ENCODE measurements at places on chromosomes 1 and 21. TPM values are rescaled to one million over a fixed set of nuclear protein-coding genes. Genes with fewer than 3 reads are reported as not detected.

- H3K27me3 ChIP-seq = no peaks in the 10 kb centered on the region
- H3K36me3 ChIP-seq = no peaks in the 10 kb centered on the region
- H3K4me3 ChIP-seq = no peak overlapping the region
- H3K4me1 ChIP-seq = peaks cover 76% of the 10 kb centered on the region
Observed at GRCh38 chr1:67838180-67838910, 5.1 kb upstream of the GNG12 start.

DNA sequence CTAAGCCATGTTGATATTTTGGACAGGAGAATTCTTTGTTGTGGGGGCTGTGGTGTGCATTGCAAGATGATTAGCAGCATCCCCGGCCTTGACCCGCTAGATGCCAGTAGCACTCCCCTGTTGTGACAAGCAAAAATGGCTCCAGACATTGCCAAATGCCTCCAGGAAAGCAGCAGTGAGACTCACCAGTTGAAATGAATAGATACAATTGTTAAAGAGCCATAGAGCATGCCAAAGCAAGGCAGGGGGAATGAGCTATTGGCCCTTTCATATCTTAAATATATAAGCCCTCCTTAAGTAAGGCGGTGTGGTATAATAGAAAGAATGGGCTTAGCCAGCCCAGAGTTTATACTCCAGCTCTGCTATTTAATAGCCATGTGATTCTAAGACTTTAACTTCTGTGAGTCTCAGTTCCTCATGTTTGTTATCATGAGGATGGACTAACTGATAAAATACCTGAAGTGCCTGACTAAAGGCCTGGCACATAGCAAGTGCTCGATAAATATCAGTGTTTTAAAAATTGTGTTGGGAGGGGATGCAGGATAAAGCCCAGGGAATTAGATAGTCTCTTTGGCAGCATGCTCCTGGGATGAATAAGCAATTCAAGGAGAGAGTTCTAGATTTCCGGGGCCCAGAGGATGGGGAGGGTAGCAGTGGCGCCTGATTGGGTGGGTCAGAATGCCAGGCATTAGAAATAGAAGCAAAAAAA, 21.1 kb upstream of the RGS4 start:
- no peak overlapping the region for H3K4me3 ChIP-seq
- peaks cover 1% of the 10 kb centered on the region for H3K27me3 ChIP-seq
- no peaks in the 10 kb centered on the region for H3K36me3 ChIP-seq
- H3K27ac ChIP-seq = peak overlapping the region; percentile 22

GRCh38 chr1:200971955-200972711, 51.4 kb downstream of the KIF21B start:
- H3K4me3 ChIP-seq = no peak overlapping the region
- H3K4me1 ChIP-seq = no peaks in the 10 kb centered on the region
- DNase-seq = peak; percentile 28
- no peaks in the 10 kb centered on the region for H3K36me3 ChIP-seq
- peaks cover 34% of the 10 kb centered on the region for H3K27me3 ChIP-seq

DNA sequence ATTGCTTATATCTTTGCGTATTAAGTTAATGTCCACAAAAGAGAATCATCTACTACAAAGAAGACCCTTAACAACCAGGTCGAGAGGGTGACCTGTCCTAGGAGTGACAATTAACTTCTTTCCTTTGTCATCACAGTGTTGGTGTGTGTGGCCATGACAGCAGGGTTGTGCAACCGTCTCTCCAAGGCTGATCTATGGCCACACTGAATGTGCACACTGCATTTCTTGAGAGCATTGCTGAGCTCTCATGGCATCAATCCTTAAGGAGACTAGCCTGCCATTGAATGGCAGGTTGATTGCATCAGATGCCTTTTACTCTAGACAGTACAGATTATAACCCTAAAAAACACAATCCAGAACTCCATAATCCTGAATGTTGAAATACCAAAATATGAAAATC, 86.5 kb upstream of the OLFM3 start:
- no peaks in the 10 kb centered on the region for H3K4me1 ChIP-seq
- DNase-seq = no peak
- H3K27me3 ChIP-seq = no peaks in the 10 kb centered on the region
- no peak overlapping the region for H3K27ac ChIP-seq
- H3K36me3 ChIP-seq = 0 out of 2 replicates have a peak, but pooled peaks cover 5% of the 10 kb centered on the region
- H3K4me3 ChIP-seq = no peak overlapping the region

GRCh38 chr21:17708522-17709265, 96.0 kb upstream of the BTG3 start:
- no peak overlapping the region for H3K4me3 ChIP-seq
- peaks cover 29% of the 10 kb centered on the region for H3K36me3 ChIP-seq
- H3K27me3 ChIP-seq = no peaks in the 10 kb centered on the region
- peaks cover 32% of the 10 kb centered on the region for H3K4me1 ChIP-seq

DNA sequence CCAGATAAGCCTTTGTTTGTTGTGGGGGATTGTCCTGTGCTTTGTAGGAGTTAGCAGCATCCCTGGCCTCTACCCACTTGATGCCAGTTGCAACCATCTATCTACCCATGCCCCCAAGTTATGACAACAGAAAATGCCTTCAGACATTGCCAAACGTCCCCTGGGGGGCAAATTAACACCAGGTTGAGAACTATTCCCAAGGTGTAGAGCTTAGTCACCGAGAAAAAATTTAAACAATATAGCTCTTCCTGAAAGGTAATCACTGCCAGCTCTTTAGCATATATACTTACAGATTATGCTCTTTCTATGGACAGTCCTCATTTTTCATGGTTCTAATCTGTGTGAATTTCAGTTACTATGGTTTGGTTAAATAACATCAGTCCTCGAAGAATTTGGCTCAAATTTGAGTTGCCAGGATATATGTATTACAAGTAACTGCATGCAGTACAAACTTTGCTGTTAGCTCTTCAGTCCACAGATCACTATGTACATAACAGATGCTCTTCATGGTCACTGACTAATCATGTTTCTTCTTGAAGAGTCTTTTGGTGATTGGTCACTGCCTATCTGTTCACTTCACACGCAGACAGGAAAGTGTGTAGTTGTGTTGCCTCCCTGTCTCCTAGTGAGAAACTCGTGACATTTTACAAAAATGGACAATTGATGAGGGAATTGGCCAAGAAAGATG, 25.2 kb downstream of the MAPKAPK2 start:
- 0 out of 2 replicates have a peak, but pooled peaks cover 5% of the 10 kb centered on the region for H3K36me3 ChIP-seq
- H3K4me3 ChIP-seq = no peak overlapping the region
- H3K4me1 ChIP-seq = peaks cover 91% of the 10 kb centered on the region
- no peaks in the 10 kb centered on the region for H3K27me3 ChIP-seq
- H3K27ac ChIP-seq = peak overlapping the region; percentile 71
- peak; percentile 55 for DNase-seq

DNA sequence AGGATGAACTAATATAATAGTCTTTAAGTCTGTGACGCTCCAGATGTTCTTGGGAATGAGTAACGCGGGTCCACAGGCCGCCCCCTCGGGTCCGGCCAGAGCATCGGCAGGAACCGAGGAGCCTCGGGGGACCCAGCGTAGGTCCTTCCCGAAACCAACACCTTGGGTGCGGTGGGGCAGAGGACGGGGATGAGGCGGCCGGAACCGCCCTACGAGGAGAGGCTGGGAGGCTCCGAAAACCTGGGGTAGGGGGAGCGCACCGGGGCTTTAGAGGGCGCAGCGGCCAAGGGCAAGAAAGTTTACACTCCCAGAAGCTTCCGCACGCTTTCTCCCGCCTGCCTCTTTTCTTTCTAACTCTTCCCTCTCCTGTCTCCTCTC, 7.1 kb downstream of the DMRTA2 start:
- DNase-seq = no peak
- no peaks in the 10 kb centered on the region for H3K36me3 ChIP-seq
- peaks cover 64% of the 10 kb centered on the region for H3K27me3 ChIP-seq
- H3K4me1 ChIP-seq = peaks cover 11% of the 10 kb centered on the region
- no peak overlapping the region for H3K27ac ChIP-seq
- H3K4me3 ChIP-seq = no peak overlapping the region

DNA sequence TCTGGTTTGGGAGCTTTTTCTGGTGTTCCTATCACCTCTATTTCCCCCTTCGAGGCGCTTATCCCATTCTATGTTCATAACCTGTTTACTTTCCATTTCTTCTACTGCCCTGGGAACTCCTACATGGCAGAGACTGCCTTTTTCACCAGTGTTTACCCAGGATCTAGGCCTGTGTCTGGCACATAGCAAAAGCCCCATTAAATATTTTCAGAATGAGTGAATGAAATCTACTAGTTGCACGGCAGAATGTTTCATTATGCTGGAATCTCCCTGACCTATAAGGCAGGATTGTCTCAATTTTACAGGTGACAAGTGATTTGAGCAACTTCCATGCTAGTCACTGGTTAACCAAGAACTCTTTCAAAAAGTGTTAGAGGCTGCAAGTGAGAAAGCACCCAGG, 70.1 kb downstream of the PGM1 start:
- H3K4me3 ChIP-seq = peak overlapping the region; percentile 77
- no peaks in the 10 kb centered on the region for H3K27me3 ChIP-seq
- peaks cover 40% of the 10 kb centered on the region for H3K4me1 ChIP-seq
- peaks cover 44% of the 10 kb centered on the region for H3K36me3 ChIP-seq
- peak overlapping the region; percentile 96 for H3K27ac ChIP-seq
- peak; percentile 67 for DNase-seq

DNA sequence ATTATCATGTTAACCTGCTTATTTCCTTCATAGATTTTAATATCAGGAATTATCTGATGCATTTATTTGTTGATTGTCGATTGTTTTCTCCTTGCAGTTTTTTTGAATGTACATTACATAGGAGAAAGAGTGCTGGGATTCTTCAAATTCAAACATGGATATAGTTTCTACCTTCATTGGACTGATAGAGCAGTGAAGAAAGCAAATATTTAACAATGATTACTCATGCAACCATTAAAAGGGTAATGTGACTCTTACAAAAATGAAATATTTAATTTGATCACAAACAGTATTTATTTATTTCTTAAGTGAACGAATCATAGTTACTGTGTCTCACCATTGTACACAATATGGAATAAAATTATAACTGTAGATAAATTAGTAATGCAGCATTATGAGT, 350.9 kb downstream of the BRINP3 start:
- no peaks in the 10 kb centered on the region for H3K36me3 ChIP-seq
- no peak for DNase-seq
- no peak overlapping the region for H3K4me3 ChIP-seq
- no peaks in the 10 kb centered on the region for H3K4me1 ChIP-seq
- H3K27ac ChIP-seq = no peak overlapping the region

DNA sequence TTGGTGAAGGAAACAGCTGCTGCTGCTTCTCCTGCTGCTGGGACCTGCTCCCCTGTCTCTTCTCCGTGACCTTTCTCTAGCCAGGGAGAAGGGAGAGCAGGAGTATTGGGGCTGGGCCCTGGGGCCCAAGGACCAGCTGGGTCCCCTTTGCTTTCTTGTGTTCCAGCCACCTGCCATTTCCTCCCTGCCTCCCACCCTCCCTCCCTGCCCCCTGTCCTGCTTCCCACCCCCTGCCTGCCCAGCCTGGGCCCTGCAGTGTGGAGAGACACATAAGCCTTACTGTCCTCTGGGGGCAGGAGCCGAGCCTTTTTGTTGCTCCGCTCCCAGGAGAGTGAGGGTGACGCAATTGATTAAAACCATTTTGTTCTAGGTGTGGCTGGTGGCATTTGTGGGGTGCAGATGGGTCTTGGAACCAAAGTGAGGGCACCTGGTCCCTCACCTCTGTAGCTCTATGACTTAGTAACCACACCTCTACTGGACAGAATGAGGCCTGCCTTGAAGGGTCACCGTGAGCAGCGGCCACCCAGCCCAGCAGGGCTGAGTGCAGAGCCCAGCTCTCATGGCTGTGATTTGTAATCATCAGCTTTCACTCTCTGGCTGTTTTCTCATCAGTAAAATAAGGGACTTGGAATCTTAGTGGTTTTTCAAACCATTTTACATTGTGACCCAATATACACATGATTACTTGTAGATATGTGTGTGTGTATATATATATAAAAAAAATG, 13.9 kb upstream of the TMEM222 start:
- no peak overlapping the region for H3K27ac ChIP-seq
- no peak for DNase-seq
- H3K4me3 ChIP-seq = no peak overlapping the region
- H3K27me3 ChIP-seq = no peaks in the 10 kb centered on the region

- no peak overlapping the region for H3K27ac ChIP-seq
- H3K4me1 ChIP-seq = no peaks in the 10 kb centered on the region
- no peaks in the 10 kb centered on the region for H3K36me3 ChIP-seq
- no peak for DNase-seq
- peaks cover 29% of the 10 kb centered on the region for H3K27me3 ChIP-seq
Observed at GRCh38 chr1:246814890-246815289, 90.7 kb downstream of the SCCPDH start.

DNA sequence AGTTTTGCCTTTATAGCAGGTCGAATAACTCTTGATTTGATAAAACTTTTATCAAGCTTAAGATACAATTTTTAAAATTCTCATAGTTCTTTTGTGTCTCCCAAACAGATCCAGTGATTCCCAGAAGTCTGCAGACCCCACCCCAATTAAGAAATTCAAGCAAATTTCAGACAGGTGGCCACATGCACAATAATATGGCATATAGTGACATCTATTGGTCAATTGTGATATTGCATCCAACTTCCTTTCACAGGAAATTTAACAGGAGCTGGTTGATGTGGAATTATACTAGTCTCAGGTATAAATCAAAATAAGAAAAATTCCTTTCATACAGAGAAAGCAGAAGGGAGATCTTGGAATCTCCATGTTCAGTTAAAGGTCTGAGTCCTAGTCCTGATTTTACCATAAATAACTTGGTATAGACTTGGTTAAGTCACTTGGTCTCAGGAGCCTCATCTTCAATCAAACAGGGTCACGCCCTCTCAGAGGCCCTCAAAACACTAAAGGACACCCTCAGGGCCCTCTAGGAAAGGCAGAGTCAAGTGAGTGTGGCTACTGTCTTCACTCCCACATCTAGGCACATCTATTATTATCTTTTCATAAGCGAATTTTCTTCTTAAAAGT, 24.1 kb downstream of the PIGM start:
- H3K27ac ChIP-seq = no peak overlapping the region
- H3K4me3 ChIP-seq = no peak overlapping the region
- H3K27me3 ChIP-seq = peaks cover 10% of the 10 kb centered on the region

GRCh38 chr1:228416217-228416933, at the start of gene TRIM17:
Gene TRIM17, minus strand, starts transcription at chr1:228416861. Its CDS starts 1,789 bp downstream, at chr1:228415072.
- peaks cover 26% of the 10 kb centered on the region for H3K4me1 ChIP-seq
- DNase-seq = no peak
- H3K4me3 ChIP-seq = peak within 1 kb of the TSS; percentile 32
- H3K27me3 ChIP-seq = peaks cover 10% of the 10 kb centered on the region
- H3K36me3 ChIP-seq = peaks cover 6% of the 10 kb centered on the region
- no peak within 1 kb of the TSS for H3K27ac ChIP-seq

- no peak overlapping the region for H3K27ac ChIP-seq
- H3K4me1 ChIP-seq = peaks cover 12% of the 10 kb centered on the region
- no peak overlapping the region for H3K4me3 ChIP-seq
- no peak for DNase-seq
- no peaks in the 10 kb centered on the region for H3K27me3 ChIP-seq
Observed at GRCh38 chr1:183834568-183834967, 29.6 kb downstream of the RGL1 start.

RHD gene
- not detected for total RNA-seq

MSH4 gene
- total RNA-seq = 0.13 TPM

SIM2 gene
- not detected for total RNA-seq

KCND3 gene
- 0.51 TPM for total RNA-seq
